ENCODE measurements at places on chromosomes 5 and 9.

- no peak for DNase-seq
Measured at GRCh38 chr9:97548819-97549540, 47.5 kb downstream of the TMOD1 start.

DNA sequence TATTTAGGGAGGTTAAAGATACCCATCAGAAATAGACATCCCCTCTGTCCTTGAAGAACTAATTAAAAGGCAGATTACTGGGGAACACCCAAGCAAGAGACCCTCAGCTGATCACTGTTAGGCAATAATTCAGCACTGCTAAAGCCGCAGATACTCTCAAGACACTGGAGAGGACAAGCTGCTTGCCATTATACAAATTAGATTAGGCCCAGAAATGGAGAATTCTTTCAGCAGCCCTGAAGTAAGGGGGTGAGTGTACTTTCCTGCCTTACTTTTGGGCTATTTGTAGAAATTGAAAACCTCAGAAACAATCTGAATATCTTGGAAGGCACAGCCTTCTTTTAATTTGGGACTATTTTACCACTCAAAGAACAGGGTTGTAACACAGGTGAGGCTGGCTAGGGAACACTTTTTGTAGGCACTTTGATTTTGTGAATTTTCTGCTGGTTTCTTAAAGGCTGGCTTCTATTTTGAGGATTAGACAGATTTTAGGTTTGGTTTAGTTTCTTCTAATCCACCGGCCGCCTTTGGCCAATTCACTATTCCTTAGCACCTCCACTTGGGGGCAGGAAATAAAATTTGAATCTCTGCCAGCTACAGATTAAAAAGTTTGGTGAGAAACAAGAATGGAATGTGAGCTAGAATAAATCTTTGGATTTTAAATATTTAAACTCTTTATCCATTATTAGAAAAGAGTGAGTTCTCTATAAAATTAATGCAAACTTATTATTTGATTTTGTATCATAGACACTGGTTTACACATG, 106.0 kb downstream of the SMARCA2 start:
- DNase-seq: peak; percentile 59

DNA sequence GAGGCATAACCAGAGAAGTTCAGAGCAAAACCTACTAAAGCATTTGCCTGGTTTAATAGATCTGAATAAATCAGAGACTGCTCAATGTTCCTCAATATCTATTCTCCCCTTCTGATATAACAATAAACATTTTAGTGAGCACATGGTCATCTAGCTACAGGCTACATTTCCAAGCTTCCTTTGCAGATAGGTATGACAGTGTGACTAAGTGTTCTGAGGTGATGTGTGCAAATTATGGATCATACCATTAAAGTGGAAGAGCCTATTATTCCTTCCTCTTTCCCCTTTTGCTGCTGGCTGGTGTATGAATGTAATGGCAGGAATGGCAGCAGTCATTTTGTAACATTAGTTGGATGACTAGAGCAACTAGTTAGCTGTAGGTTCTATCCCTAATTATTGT, 285.8 kb upstream of the RASA1 start:
- DNase-seq: no peak

DNA sequence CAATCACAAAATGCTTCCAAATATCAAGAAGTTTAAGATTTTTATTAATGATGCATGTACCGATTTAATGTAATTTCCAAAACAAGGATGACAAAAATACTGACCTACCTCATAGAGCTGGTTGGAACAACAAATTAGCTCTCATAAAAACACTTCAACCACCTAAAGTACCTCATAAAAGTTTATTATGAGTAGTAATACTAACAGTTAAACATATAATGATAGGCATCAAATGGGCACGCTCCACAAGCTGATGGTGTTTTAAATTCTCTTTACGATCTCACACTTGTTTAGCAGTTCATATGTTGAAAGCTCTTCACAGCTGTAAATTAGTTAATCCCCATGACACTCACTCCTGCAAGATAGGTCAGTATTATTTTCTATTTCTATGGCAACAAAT, 150.0 kb upstream of the KIF2A start:
- no peak for DNase-seq

- no peak for DNase-seq
Measured at GRCh38 chr9:94728719-94729118, 2.2 kb downstream of the AOPEP start.

GRCh38 chr5:141703133-141703561, 21.1 kb upstream of the ARAP3 start:
- DNase-seq: peak; percentile 12

DNA sequence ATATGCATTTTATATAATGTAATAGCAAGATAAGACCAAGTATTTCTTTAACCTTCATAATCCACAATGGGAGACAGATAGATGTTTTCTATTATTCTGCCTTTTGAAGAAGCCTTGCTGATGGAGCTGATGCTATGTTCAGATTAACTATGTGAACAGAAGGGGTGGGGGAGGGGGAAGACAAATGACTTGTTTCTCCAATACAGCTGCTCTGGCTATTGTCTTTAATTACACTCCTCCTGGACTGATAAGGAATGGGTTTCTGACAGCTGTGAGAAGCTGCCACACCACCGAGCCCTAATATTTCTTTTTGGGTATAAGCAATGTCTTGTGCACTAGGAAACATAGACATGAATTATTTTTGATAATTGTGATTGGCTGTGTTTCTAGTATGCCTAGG, 62.0 kb downstream of the CAVIN4 start:
- no peak for DNase-seq

GRCh38 chr5:135309391-135310327, 89.4 kb downstream of the MACROH2A1 start:
- peak; percentile 34 for DNase-seq

DNA sequence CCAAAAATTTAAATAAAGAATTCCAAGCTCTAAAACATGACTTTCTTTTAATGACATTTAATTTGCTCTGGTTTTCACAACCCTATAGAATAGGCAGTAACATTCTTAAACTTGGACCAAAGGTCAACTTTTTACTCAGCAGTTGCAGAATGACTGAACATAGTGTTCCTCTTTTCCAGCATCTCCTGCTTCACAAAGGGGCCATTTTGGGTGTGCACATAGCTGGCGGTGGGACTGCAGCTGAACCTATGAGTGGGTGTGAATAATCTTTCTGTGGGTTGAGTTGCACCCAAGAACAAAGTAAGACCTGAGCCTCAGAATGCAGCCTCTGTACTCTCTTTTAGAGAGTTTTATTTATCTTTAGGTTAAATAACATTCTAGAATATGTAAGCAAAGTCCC, 96.9 kb upstream of the HAPLN1 start:
- DNase-seq: no peak

DNA sequence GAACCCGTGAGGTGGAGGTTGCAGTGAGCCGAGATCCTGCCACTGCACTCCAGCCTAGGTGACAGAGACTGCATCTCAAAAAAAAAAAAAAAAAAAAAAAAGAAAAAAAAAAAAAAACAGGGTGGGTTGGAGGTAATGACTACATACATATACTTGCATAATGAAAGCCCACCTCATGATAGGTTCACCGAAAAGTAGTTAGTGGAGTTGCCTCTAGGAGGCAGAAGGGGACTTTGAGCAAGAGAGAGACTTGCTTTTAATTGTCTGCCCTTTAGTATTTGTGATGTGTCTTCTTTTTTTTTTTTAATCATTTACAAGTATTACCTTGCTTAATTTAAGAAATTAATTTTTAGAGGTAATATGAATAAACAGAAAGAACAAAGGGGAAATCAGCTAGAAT, 99.8 kb downstream of the PPARGC1B start:
- no peak for DNase-seq

DNA sequence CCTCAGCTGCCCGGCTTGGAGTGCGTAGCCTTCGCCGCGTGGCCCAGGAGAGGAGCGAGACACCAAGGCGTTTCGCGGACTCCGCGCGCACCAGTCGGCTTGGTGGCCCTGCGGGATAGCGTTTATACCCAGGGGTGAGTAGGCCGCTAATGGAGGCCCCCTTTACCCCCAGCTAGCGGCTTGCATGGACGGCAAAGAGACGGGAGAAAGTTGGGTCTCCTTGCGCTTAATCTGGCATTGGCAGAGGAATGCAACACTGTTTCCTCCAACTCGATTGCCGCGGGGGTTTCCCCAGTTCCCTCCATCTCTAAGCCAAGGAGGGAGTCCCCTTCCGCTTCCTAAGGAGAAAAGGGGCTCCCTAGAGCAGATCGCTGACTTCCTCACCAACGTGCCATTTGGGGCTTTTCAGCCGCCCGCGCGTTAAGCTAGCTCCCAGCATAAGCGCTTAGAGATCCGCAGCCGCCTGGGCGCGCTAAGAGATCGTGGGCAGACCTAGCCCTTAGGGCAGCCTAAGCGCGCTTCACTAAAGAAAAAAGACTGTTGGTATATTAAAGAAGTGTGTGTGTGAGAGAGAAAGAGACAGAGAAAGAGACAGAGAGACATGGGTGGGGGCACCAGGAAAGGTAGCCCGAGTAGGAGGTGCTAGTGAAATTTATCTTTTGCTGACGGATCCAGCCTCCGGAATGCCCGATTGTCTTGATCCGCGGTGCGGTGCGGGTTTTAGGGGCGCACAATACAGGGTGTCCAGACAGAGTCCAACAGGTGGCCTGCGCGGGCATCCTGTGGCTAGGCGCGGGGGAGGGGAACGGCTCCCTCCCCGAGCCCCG, 597.9 kb upstream of the SGCD start:
- peak; percentile 31 for DNase-seq

DNA sequence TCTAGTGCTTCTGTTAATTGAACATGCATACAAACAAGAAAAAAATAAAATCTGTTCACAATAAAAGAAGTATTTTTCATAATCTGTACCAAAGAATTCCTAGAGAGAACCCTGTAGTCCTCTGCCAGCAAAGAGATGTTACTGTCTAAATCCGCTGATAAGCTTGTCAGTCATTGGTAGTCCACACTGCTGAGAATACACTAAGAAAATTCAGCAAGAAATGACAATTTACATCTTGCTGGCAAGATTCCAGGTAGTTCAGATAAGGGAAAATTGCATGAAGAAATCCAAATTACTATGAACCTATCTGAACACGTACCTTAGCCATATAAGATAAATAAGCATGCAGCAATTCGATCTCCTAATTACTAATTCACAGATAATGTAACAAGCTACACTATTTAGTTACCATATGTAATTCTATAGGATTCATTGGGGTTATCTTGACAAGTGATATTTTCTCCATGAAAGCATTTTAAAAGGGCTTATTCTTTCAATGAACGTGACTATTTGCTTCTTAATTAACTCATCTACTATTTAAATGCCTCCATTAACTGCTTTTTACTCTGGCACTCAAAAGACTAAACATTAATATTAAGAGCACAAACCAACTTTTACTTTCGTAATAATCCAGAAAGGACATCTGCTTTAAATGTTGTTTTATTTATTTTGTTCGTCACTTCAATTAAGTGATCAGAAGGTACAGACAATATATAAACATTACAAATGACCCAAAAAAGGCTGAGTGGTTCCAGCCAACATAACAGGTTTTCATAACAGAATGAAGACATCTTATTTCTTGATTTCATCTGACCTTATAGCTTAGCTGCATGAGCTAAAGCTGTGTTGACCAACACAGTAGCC, 9.7 kb downstream of the MPDZ start:
- no peak for DNase-seq

GRCh38 chr9:87497080-87497603, 525 bp upstream of the DAPK1 start:
- no peak for DNase-seq

DNA sequence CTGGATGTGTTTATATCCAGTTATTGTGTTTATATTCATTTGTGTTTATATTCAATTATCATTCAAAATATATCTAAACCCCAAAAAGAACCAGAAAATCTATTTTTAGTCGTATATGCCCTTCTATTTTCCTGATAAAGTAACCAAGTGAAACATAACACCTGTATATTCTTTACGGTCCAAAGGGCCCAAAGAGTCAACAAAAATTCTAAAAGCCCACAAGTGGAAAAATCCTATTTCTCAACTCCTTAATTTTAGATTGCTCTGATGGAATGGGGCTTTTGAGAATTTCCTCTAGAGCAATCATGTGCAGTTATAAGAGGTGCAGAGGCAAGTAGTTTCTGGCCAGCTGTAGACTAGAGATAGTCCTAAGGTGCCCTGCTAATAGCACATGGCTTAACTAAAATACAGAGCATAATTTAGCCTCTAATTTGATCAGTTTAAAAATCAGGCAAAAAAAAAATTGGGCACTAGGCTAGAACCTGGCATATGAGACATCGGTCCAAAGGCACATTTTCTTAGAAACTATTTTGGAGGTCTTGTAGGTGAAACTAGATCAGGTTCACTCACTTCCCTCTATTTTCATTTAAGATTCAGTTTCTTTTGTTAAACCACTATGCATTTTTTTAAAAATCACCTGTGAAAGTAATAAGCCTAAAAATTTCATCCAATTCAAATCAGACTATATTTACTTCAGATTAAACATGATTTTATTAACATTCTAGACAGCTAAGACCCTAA, 256.0 kb downstream of the FBXL17 start:
- DNase-seq: no peak

GRCh38 chr5:90015584-90016018, 394.0 kb downstream of the CETN3 start:
- DNase-seq: peak; percentile 48

- DNase-seq: peak; percentile 49
Measured at GRCh38 chr5:103119070-103119764, 721 bp downstream of the GIN1 start.

- DNase-seq: peak; percentile 84
Measured at GRCh38 chr5:32312197-32312594, 543 bp downstream of the MTMR12 start.

DNA sequence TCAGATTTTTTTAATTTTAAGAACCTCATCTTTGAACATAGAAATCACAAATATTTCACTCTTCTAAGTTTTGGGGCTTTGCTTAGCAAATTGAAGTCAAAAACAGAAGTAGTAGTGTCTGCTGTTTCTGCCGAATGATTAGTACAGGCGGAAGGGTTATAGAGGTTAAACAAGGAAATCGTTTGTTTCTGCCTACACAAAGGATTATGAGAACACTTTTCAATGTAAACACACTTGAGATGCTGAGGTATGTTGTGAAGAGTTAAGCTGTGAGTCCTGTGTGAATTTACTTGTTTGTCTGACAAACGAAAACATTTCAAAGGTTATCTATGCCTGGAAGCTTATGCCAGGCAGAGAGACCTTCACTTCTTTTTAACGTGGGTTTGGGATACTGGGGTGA, 224.8 kb downstream of the CETN3 start:
- DNase-seq: no peak

DNA sequence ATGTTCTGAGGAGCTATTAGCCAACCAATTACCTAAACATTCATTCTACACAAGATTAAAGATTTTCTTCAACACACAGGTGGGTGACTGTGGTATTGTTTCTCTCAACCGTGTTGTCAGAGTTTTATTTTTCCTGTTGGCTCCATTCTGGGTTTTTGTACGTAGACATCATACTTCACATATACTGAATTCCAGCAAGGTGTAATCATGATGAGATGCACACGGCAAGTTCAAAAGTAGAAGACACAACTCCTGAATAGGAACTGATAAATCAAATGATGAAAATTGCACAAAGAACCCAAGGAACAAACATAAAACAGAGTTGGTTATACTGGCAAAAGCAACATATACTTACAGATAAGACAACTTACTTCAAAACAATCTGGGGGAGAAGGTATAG, 40.2 kb upstream of the RANBP6 start:
- no peak for DNase-seq

GRCh38 chr5:82413302-82414040, 135.3 kb upstream of the RPS23 start:
- peak; percentile 90 for DNase-seq
